Glutamatergic neuron (in vitro differentiated cells): ENCODE measurements at places on chromosomes 7 and 10. TPM values are rescaled to one million over a fixed set of nuclear protein-coding genes. Genes with fewer than 3 reads are reported as not detected.
A peak's percentile ranks its signal among the peaks of the same experiment; 100 is the strongest.

GRCh38 chr10:110916554-110917346 lies 2.2 kb downstream of the BBIP1 start:
- peak overlapping the region; percentile 87 for H3K4me3 ChIP-seq
- no peak for DNase-seq
- H3K27ac ChIP-seq = no peak overlapping the region
- H3K4me1 ChIP-seq = peaks cover 24% of the 10 kb centered on the region
- H3K27me3 ChIP-seq = peaks cover 13% of the 10 kb centered on the region

GRCh38 chr10:22615819-22616499 lies 98.4 kb downstream of the PIP4K2A start:
- H3K36me3 ChIP-seq = peaks cover 4% of the 10 kb centered on the region
- no peak overlapping the region for H3K27ac ChIP-seq
- no peaks in the 10 kb centered on the region for H3K27me3 ChIP-seq
- no peak overlapping the region for H3K4me3 ChIP-seq
- peaks cover 3% of the 10 kb centered on the region for H3K4me1 ChIP-seq
- DNase-seq = no peak

The GNAT3 gene
- total RNA-seq = 2.0 TPM

The VIPR2 gene
- not detected for total RNA-seq

The C1GALT1 gene
- 15.3 TPM for total RNA-seq

GRCh38 chr7:28815369-28815927 lies 142.7 kb downstream of the TRIL start:
- H3K27ac ChIP-seq = no peak overlapping the region
- peaks cover 10% of the 10 kb centered on the region for H3K4me1 ChIP-seq
- no peaks in the 10 kb centered on the region for H3K36me3 ChIP-seq
- no peak overlapping the region for H3K4me3 ChIP-seq

The BET1 gene
- 14.5 TPM for total RNA-seq

The EGR2 gene
- total RNA-seq = 0.37 TPM

DNA sequence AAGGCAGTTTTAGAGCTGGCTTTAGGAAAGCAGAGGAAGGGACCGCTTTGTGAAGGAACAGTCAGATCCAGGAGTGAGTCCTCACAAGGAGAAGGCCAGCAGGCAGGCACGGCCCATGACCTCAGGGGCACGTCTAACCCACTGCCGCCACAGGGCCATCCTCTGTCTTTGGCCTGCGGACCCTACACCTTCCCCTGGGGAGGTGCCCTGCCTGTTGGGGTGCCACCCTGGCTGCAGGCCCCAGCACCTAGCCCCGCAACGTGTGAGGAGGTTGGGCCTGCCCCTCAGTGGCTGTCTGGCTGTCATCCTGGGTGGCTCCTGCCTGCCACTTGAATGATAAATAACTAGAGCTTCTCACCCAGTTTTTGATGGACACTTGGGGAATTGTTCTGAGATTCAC lies 31.0 kb upstream of the TRIM8 start:
- no peaks in the 10 kb centered on the region for H3K27me3 ChIP-seq
- no peak overlapping the region for H3K27ac ChIP-seq
- H3K4me1 ChIP-seq = peaks cover 14% of the 10 kb centered on the region
- no peak for DNase-seq

DNA sequence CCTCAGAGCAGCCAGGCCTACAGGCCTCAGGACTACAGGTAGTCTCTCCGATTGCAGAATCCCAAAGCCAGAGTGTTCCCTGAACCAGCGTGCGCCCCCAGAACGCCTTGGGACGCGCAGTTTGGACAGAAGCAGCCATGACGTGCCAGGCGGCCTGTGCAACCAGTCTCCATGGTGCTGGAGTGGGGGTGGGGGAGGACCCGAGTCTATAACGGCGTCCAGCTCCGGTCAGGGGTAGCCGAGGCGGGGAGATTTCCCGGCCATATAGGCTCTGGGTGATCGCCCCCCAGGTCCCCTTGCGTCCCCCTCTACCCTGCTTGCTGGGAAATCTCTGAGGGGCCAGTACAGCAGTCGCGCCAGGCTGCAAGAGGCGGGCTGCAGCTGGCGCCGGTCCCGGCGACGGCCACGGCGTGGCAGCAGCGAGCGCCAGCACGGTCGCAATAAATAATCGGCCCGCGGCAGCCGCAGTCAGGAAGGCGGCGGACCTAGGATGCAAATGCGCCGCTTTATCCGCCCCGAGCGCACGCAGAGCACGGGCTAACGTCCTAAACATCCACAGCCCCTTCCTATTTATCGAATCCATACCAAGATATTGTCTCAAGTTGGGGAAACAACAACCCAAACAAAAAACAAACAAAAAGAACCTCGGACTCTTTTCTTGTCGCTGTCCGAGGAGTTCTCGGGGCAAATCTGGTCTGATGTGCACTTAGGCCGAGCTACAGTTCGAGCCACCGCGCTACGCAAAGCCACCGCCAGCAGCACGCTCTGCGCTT lies 1.6 kb downstream of the HOXA3 start:
- H3K4me1 ChIP-seq = no peaks in the 10 kb centered on the region

The SLC26A5 gene
- not detected for total RNA-seq

The AZGP1 gene
- 0.44 TPM for total RNA-seq

DNA sequence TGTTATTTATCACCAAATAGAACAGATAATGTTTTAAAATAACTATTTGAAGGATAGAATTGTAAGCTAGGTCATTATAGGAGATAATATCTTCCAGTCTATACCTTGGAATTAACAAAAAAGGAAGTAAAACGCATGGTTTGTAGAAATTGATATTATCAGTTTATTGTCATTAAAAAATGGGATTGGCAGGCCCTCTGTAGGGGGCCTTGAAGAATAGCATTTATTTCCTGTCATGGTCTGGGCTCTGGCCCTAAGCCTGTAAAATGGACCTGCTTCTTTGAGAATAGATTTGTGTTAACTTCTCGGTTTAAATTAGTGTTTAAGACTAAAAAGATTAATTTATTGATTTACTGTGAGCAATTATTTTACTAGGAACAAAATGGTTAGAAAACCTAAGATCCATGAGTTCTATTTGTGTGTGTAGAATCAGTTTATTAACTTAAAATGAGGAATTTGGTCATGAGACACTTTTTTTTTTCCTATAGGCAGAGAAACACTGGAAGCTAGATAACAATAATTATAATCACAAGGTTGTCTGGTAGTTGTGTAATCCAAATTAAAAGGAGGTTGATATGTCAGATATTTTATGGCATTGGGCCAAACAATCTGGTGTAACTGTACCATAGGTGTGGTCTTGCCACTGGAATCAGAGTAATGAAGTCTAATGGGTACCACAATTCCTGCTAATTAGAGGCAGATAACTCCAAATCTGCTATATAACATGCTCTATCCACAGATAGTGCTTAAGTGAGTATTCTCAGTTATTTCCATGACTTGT lies 197.4 kb upstream of the FOXP2 start:
- no peaks in the 10 kb centered on the region for H3K36me3 ChIP-seq
- no peak overlapping the region for H3K27ac ChIP-seq
- H3K4me1 ChIP-seq = no peaks in the 10 kb centered on the region

The EVX1 gene
- 7.1 TPM for total RNA-seq

DNA sequence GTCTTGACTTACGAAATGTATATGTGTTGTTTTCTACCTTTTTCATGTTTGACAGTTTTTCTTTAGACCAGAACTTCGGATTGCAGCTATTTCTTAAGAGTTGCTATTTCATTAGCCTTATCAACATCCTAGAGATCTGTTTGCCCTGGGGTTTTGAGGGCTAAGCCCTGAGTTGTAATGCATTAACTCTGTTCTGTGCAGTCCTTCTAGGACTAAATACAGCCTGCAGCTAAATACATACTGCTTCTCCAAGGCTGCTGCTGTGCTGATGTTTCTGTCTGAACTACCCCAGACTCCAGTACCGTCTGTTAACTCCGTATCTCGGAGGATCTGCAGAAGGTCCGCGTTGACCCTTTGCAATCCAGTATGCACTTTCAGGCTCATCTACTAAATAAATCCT lies 26.5 kb downstream of the KIAA1217 start:
- H3K36me3 ChIP-seq = no peaks in the 10 kb centered on the region
- DNase-seq = no peak

- H3K4me1 ChIP-seq = no peaks in the 10 kb centered on the region
- no peaks in the 10 kb centered on the region for H3K27me3 ChIP-seq
- no peak overlapping the region for H3K4me3 ChIP-seq
- no peak for DNase-seq
- H3K27ac ChIP-seq = no peak overlapping the region
- no peaks in the 10 kb centered on the region for H3K36me3 ChIP-seq
Observed at GRCh38 chr7:136509466-136509865, 359.0 kb upstream of the CHRM2 start.

The FANK1 gene
- total RNA-seq = 0.59 TPM

The GIMAP1 gene
- total RNA-seq = not detected

DNA sequence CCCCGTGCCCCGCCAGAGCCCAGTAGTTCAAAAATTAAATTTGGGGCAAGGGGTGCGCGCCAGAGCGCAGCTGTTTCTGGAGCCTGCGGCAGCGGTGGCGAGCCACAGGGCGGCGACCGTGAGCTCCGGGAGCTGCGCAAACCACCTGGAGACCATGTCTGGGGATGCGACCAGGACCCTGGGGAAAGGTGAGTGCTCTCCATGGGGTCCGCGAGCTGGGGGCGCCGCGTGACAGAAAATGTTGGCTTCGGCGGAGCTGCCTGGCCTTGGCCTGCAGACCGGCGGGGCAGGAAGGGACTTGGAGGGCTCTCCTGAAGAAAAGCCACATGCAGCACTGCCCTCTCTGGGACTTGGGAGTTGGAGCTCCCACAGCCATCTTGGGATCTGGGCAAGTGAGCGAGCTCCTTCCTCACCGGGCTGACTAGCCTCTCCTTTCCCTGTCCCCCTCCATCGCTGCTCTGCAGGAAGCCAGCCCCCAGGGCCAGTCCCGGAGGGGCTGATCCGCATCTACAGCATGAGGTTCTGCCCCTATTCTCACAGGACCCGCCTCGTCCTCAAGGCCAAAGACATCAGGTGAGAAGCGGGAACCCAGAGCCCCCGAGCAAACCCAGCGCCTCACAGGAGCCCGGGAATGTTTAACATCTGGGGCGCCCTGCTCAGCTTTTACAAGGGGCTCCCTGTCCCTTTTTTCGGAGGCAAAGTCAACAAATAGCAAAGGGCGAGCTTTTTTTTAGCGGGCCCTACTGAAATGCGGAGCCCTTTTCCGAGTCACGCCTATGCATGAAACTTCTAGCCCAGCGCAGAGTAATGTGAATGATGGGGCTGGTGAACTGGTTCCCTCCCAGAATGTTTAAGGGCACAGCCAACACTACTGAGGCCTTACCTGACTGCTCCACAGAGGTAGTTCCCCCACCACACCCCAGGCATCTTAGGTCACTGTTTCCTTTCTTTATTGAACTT lies 6.1 kb downstream of the GSTO2 start:
- H3K36me3 ChIP-seq = no peaks in the 10 kb centered on the region
- H3K27me3 ChIP-seq = no peaks in the 10 kb centered on the region
- peak overlapping the region; percentile 71 for H3K4me3 ChIP-seq

GRCh38 chr7:25982684-25983083 lies 169.3 kb upstream of the NFE2L3 start:
- H3K4me1 ChIP-seq = no peaks in the 10 kb centered on the region
- no peak overlapping the region for H3K4me3 ChIP-seq
- H3K27me3 ChIP-seq = no peaks in the 10 kb centered on the region
- no peak for DNase-seq
- H3K36me3 ChIP-seq = peaks cover 4% of the 10 kb centered on the region

DNA sequence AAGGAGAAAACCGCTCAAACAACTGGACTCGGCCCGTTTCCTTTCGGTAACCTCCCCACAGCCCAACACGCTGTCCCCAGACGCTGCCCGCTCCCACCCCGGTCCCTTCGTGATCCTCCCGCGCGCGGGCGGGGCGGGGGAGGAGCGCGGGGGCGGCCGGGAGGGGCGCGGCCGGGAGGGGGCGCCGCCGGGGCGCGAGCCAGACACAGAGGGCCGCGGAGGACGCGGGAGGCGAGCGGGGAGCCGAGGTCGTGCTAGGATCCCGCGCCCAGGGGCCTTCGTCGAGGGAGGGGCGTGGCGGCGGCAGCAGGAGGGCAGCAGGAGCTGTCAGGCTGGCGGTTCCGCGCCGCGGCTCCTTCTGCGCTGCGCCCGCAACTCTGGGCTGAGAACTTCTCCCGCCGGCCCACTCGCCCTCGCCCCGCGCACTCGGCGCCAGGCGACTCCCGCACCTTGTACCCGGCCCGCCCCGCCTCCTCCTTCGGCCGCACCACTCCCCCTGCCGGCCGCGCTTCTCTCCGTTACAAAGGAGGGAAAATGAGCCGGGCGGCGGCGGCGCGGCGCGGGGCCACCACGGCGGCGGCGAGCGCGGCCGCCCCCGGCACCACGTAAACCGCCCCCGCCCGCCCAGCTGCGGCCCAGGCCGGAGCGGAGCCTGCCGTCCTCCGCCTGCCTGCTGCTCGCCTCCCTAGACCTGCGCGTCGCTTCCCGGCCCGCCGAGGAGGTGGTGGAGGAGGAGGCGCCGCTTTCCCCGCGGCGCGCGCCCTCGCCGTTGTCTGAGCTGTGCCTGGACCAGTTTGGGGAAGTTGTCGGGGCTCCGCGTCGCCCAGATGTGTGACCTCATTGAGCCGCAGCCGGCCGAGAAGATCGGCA lies at the start of gene CDK14:
Gene CDK14, plus strand, starts transcription at position 521 of the 870 bp plus-strand sequence. Its CDS starts 307 bp downstream, at position 828.
- H3K4me3 ChIP-seq = peak within 1 kb of the TSS; percentile 96
- peaks cover 7% of the 10 kb centered on the region for H3K27me3 ChIP-seq
- DNase-seq = peak; percentile 94
- H3K36me3 ChIP-seq = no peaks in the 10 kb centered on the region
- peak within 1 kb of the TSS; percentile 95 for H3K27ac ChIP-seq

GRCh38 chr10:76982671-76983070 lies 654.9 kb downstream of the KCNMA1 start:
- DNase-seq = no peak
- no peaks in the 10 kb centered on the region for H3K27me3 ChIP-seq

- no peak overlapping the region for H3K27ac ChIP-seq
- H3K36me3 ChIP-seq = no peaks in the 10 kb centered on the region
- no peak for DNase-seq
- no peak overlapping the region for H3K4me3 ChIP-seq
- H3K27me3 ChIP-seq = no peaks in the 10 kb centered on the region
Observed at GRCh38 chr7:116037401-116037800, 6.8 kb upstream of the TFEC start.

DNA sequence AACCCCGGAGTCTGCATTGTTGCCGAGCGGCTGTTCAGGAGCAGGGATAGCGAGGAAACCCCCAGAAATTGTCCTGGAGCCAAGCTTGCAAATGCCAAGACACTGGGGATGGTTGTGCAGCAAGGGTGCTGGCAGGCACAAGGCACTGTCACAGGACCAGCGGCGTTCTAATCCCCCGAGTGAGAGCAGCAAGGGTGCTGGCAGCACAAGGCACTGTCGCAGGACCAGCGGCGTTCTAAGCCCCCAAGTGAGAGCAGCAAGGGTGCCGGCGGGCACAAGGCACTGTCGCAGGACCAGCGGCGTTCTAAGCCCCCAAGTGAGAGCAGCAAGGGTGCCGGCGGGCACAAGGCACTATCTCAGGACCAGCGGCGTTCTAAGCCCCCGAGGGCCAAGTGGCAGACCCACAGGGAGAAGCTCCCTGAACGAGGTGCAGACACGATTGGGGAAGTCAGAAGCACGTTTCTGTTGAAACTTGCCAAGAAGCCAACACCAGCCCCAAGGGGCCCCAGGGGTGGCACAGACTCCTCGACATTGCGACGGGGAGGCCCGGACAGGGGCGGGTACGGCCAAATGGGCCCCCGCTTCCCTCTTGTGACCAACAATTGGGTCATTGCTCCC lies 40.4 kb upstream of the INPP5A start:
- DNase-seq = no peak
- H3K36me3 ChIP-seq = no peaks in the 10 kb centered on the region
- peaks cover 6% of the 10 kb centered on the region for H3K27me3 ChIP-seq
- peaks cover 11% of the 10 kb centered on the region for H3K4me1 ChIP-seq
